AML-193 (cell line): ENCODE measurements at places on chromosomes 4 and X.

GRCh38 chrX:2251211-2251610 is 249.6 kb downstream of the DHRSX start:
- no peak for DNase-seq

DNA sequence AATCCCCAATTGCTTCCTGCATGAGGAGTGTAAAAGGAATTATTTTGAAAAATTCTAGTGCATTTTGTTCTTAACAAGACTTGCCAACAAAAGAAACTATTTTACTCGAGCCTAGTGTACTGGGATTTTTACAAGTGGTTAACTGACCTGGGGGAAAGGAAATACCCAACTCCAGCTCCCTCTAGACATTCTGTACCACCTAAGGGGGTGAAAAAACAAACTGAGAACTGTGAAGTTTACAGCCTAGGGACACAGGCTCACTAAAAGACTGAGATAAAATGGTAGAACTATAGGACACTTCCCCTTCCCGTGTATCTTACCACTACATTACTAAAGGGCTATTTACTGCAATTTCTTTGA is 2.6 kb upstream of the ADH5 start:
- DNase-seq: no peak

DNA sequence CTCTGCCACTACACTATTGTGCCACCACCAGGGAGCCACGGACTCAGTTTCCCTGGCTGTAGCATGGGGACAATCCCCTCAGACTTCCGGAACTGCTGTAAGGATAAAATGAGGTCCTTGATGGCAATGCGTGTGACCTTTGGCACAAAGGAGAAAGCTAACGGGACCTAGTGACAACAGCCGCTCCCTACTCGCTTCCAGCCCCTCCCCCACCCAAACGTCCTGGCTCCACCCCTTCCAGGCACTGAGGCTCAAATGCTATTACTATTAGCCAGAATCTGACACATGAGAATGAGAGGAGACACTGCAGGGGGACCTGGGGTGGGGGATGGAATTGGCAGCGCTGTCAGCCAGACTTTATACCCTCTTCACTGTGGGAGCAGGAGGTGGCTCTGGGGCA is 5.4 kb upstream of the DUSP9 start:
- no peak for DNase-seq

GRCh38 chrX:134821370-134821769 is 163.1 kb upstream of the PLAC1 start:
- peak; percentile 13 for DNase-seq

DNA sequence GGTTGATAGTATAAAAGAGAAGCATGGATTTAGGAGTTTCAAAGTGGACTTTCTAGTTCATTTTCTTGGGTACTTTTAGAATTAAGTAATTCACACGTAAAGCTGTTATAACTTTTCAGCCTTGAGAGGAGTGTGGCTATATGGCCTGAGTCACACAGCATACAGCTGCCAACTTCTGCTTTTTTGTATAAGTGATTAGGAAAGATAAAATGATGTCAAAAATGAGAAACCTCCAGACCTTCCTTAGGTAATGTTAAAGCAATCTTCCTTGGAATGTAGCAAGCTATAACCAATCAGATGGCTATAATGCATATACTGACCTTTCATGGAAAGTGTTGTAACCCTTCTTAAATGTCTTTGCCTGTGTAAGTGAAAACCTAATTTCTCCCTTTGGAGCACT is 39.2 kb downstream of the RAB40AL start:
- DNase-seq: peak; percentile 88

GRCh38 chrX:11890836-11891514 is 132.9 kb downstream of the MSL3 start:
- no peak for DNase-seq

GRCh38 chr4:184861047-184861446 is 35.3 kb upstream of the ACSL1 start:
- no peak for DNase-seq

- DNase-seq: peak; percentile 86
These were observed 161.4 kb upstream of the MAD2L1 start for GRCh38 chr4:120228086-120228485.

GRCh38 chr4:173076903-173077634 is 91.5 kb upstream of the GALNT7 start:
- DNase-seq: no peak

DNA sequence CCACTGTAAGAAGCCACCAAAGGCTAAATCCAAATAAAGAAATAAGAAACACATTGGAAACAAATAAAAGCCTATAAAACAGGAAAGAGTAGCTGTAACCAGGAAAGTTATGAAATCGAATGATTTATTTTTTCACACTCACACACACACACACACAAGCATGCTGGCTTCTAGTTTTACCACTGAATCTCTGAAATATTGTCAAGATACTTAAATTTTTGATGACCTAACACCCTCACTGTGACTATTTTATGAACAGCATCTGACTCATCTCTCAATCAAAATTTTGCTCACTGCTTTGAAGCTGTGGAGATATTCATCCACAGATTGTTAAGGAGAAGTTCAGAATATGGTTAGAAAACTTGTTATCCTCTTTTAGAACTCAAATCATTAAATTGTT is 13.9 kb upstream of the GABRB1 start:
- DNase-seq: no peak

GRCh38 chrX:56728321-56728720 is 722 bp upstream of the NBDY start:
- no peak for DNase-seq

DNA sequence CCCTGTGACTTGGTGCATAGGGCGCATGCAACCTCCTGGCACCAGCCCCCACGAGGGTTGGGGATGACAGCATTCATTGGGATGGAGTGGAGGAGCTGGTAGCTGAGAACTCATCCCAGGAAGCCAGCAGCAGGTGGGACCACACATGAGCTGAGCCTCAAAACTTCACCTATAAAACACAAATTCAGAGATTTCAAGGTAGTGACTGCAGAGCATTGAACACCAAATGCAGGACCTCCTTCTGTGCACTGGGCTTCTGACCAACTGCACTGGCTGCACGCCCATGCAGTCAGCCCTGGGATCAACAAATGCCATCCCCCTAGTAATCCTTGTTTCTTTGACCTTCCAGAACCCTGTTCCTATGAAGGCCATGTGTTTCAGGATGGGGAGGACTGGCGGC is 197.8 kb downstream of the FRAS1 start:
- no peak for DNase-seq

- DNase-seq: peak; percentile 25
These were observed 394.4 kb upstream of the ADGRL3 start for GRCh38 chr4:60805500-60806313.

- DNase-seq: no peak
These were observed 41.2 kb downstream of the NCAPG start for GRCh38 chr4:17851959-17852358.

DNA sequence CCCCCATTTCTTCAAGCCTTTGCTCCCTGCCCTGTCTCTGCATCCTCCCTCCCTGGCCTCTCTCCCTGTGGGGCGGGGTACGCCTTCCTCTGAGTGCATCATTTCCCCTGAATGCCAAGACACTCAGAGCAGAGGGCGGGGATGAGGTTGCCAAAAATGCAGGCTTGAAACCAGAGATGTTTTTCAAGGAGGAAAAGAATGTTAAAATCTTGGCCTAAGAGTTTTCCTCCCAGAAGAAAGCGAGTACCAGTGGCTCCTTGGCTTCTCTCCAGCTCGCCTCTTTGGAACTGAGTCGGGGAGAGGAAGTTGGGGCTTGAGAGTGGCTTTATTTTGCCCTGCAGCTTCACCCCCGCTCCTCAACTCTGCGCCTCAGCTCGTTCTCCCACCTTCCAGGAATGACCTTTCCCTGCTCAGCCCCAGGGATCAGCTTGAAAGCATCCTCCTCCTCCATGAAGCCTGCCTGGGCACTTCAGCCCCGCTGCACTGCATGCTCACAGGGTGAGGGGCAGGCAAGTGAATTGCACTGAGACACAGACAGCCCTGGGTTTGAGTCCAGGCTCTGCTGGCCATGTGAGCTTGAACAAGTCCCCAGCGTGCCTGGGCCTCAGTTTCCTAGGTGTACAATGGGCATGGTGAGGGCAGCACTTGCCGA is 57.5 kb upstream of the SORCS2 start:
- DNase-seq: no peak

DNA sequence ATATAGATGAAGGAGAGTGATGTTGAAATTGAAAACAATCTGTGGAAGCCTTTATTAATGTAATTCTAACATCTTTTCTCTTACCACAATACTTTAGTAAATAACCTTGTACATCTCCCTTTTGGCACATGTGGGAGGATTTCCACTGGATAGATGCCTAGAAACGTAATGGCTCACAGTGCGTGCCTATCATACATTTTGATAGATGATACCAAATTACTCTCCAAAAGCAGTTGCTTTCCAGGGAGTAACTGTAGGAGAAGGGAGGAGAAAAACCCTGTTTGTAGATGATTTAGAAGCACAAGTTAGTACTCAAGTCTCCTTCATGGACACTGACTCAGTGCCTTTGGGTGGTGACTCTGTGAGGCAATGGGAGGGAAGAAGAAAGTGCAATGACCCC is 476.3 kb downstream of the CCSER1 start:
- no peak for DNase-seq

DNA sequence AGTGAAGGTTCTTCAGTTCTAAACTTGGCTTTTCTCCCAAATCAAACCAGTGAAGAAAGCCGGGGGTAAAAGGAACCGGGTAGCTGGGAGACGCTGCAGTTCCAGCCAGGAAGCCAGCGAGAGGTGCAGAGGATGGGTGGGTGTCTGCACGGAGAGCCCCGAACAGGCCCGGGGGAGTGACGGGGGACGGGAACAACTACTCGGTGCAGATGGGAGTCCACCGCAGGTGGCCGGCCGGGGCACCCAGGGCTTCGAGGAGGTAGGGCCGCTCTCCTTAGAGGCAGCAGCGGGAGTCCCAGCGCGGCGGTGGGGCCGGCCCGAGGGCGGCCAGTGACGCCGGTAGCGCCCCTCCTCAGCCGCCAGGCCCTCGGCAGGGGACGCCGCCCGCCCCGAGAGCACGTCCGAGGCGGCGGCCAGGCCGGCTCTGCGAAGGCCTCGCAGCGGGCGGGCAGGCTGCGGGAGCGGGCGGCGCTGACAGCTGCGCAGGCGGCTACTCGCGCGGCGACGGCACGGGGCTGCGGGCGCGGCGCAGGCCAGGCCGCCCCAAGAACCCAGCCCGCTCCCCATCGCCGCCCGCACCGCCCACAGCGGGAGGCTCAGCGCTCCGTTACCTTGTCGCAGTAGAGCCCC is 449 bp downstream of the FBXL5 start:
- DNase-seq: no peak

GRCh38 chr4:76995776-76996175 is 46.2 kb downstream of the SEPTIN11 start:
- DNase-seq: no peak

GRCh38 chr4:23332313-23332712 is 557.5 kb downstream of the PPARGC1A start:
- DNase-seq: no peak

- no peak for DNase-seq
These were observed 30.0 kb downstream of the IRF2 start for GRCh38 chr4:184444215-184444952.

GRCh38 chr4:145665773-145666172 is 14.2 kb upstream of the C4orf51 start:
- no peak for DNase-seq

- DNase-seq: no peak
These were observed 77.1 kb upstream of the SLC4A4 start for GRCh38 chr4:71261633-71262121.

DNA sequence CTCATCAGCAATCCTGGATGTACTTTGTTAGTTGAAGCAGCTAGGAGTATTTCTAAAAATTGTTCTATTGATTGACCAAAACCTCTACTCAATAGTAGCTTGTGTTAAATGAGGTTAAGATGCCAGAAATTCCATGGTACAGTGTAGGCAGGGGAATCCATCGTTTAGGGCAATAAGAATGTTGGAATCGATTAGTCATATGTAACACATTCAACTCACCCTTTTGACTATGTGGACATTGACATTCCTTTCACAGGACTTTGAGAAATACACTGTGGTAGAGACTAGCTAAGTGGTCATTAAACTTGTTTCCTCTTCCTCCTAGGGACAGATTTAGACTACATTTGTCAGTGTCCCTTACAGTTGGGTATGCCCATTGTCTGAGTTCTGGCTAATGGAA is 40.2 kb downstream of the KDM5C start:
- no peak for DNase-seq

DNA sequence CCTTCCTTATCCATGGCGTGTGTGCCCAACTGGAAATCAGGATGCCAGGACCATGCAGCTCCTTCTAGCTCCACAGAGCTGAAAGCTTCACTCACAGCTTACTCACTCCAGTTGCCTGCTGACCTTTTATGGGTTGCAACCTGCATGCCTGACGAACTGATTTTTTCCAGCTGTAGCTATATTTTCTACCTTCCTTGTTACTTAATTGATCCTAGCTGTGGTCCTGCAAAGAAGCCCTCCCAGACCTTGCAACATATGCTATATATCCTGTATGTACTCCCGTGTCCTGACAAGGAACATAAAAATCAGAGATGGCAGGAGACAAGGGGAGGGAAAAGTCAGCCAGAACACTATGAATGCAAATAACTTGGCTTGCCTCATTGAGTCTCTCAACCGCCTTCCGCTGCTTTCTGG is 135.3 kb upstream of the LDB2 start:
- no peak for DNase-seq

DNA sequence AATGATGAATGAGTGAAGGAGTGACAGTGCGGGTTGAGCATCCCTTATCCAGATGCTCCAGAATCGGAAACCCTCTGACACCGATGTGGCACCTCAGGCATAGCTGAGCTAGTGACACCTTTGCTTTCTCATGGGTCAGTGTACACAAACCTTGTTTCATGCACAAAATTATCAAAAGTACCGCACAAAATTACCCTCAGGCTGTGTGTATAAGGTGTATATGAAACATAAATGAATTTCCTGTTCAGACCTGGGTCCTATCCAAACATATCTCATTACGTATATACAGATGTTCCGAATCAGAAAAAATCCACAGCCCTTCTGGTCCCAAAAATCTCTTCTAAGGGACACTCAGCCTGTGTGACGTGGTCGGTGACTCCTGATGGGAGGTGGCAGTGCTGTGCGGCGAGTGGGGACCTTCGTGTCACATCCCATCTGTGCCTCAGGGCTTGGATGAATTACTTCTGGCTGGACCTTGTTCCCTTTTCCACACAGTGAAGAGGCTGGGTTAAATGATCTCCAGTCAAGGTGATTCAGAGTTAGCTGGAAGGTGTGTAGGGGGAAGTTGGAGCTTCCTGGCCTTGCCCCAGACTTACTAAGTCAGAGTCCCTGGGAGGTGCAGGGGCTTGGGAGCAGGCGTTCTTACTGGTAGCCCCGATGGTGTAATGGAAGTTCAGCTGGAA is 18.8 kb downstream of the RGS12 start:
- DNase-seq: no peak

DNA sequence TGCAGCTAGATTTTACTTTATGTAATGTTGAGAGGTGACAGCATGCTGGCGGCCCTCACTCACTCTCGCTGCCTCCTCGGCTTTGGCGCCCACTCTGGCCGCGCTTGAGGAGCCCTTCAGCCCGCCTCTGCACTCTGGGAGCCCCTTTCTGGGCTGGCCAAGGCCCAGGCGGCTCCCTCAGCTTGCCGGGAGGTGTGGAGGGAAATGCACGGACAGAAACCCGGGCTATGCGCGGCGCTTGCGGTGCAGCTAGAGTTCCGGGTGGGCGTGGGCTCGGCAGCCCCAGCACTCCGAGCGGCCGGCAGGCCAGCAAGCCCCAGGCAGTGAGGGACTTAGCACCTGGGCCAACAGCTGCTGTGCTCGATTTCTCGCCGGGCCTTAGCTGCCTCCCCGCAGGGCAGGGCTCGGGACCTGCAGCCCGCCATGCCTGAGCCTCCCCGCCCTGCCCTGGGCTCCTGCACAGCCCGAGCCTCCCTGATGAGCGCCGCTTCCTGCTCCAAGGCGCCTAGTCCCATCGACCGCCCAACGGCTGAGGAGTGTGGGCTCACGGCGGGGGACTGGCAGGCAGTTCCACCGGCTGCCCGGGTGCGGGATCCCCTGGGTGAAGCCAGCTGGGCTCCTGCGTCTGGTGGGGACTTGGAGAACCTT is 128.7 kb downstream of the GASK1B start:
- DNase-seq: no peak
